ENCODE measurements at places on chromosomes 7 and 10.

- DNase-seq: no peak
Observed at GRCh38 chr7:87528730-87529129, 53.2 kb upstream of the ABCB4 start.

DNA sequence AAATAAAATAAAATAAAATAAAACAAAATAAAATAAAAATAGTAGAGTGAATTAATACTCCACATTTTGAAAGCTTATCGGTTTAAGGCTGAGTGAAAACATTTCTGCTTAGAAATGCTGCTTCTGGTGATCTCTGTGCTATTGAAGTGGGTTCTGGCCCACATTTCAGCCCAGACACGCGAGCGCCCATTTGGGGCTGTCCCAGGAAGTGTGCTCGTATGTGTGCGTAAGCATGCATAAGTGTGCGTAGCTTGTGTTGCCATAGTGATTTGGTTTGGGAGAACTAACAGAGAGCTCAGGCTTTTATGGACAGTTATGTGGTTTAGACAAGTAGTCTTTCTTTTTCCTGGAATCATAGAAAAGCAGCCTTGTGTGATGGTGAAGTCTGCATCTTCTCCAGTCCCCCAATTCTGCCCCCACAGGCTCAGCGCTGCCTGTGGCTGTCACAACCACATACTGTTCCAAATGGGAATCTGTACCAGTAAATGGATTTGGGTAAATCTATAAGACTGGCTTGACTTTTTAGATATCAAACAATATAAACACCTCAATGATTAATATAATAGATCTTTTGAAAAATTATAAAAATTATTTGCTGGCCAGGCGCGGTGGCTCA is 29.8 kb upstream of the PURB start:
- no peak for DNase-seq

DNA sequence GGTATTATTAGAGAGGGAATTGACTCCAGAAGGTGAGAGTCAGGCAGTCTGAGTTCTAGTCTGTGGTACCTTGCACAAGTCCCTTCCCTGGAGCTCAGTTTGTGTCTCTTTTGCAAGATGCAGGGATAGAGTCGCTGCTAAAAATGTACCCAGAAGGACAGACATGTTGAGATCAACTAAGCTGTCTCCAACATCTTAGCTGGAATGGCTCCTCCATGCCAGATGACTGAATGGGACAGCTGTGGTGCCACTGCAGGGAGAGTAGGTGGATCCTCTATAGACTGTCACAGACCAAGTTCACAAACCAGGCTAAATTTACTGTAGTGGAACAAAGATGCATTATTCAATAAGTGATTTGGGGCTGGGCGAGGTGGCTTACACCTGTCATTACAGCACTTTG is 120.1 kb downstream of the NEURL1 start:
- no peak for DNase-seq

DNA sequence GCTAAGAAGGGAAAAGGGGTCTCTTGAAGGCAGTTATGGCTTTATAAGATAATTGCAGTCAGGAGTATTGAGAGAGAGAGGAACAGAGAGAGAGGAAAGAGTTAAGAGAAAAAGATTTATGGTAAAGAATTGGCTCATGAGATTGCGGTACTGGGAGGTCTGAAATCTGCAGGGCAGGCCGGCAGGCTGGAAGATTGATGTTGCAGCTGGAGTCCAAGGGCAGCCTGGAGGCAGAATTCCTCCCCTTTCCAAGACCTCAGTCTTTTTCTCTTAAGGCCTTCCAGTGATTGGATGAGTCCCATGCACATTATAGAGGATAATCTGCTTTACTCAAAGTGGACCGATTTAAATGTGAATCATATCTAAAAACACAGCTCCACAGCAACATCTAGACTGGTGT is 68.4 kb downstream of the HACD1 start:
- no peak for DNase-seq

- no peak for DNase-seq
Observed at GRCh38 chr10:3173171-3173878, 743 bp upstream of the PITRM1 start.

GRCh38 chr10:92408017-92408361 is 117.0 kb downstream of the MARCHF5 start:
- no peak for DNase-seq

DNA sequence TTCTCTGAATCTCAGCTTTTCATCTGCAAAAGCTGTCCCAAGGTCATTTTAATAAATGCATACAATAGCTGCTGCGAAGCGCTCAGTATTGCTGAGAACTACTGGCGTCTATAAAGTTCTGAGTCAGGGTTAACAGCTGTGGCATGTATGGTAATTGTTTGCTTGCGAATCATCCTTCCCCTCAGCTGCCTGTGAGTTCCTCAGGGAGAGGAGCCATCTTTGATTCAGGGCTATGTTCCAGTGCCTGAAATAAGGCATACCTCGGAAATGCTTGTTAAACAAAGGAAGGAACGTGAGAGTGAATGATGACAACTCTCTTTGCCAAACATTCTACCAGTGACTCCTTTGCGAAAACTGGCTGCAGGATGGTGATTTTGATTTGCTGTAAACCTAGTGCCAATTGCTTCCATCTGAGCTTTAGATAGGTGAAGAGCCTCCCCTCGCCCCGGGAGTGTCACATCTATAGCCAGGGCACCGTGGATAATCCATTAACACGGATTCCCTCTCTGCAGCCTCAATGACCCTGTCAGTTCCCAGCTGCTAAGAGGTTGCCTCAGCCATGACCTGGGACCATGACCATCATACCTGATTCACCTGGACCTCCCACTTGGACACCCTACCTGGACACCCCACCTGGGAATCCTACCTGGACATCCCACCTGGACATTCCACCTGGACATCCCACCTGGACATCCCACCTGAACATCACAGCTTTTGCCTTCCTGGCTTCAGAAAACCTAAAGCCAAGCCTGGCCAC is 39.6 kb downstream of the GPRIN2 start:
- DNase-seq: no peak

GRCh38 chr7:17369691-17370426 is 71.4 kb downstream of the AHR start:
- DNase-seq: no peak

DNA sequence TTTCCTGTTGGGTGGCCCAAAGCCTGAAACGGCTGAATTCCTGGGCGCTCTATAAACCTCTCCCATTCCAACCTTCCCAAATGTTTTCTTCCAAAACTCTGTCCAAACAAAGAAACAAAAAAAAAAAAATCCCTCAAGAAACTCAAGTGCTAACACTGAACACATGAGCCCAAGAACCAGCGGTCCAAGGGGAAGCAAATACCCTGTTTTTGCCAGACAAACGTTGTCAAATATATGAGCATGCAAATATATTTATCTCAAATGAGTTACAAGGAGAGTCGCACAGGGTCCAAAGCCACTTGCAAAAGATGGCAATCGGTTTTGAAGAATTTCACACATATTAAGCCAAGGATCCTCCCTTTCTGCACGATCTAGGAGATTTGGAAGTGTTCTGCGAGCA is 23.3 kb upstream of the EMX2 start:
- no peak for DNase-seq

DNA sequence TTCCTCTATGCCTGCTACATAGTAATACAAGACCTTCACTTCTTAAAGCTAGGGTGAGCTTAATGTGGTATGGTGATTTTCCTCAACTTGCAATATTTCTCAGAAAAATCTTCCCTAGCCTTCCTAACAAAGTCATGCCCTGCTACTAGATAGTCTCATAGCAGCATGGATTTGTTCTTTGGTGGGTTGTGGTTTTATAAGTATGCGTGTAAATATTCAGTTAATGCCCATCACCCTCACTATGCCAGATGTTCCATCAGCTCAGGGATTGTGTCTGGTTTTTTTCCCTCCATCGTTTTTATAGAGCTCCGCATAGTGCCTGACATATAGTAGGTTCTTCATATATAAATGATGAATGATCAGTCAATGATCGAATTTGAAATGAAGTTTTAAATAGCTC is 182.8 kb downstream of the CREB5 start:
- DNase-seq: no peak

All from Jurkat, Clone E6-1 (cell line).